ENCODE measurements at places on chromosomes 16 and 17.
A peak's percentile ranks its signal among the peaks of the same experiment; 100 is the strongest.

DNA sequence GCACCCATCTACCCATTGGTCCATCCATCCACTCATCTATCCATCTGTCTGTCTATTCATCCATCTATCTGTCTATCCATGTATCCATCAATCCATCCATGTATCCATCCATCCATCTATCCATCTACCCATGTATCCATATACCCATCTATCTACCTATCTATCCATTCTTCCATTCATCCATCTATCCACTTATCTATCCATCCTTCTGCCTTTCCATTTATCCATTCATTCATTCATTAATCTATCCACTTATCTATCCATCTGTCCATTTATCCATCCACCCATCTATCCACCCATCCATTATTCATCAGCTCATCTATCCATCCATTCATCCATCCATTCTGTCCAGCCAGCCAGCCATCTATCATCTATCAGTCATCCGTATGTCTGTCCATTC, 21.5 kb downstream of the TRIM25 start:
- DNase-seq: no peak

DNA sequence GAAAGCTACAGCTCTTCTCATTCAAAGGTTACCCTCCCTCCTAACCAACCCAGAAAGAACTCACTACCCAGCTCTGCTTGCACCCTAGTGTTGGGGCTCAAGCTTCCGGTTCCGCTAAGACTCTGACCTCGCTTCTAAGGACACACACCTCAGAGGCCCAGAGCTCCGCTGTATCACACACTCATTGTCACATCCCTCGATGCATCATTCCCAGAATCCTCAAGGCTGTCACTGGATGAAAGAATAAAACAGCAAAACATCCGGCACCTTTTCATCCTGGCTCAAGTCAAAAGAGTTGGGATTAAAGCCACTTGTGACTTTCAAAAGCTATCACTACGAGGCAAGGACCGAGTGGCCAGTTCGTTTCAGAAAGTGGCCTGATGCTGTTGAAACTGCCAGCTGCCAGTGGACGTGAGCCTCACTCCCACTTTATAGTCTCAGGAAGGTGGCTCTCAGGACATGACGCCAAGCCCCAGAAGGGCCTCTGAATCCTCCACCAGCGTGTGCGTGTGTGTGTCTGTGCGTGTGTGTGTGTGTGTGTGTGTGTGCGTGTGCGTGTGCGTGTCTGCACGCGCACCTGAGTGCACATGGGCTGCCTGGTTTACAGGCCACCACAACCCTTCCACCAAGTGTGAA, 29.0 kb downstream of the ZFHX3 start:
- no peak for DNase-seq

- DNase-seq: no peak
These were observed 74.0 kb upstream of the HLF start for GRCh38 chr17:55190748-55191147.

DNA sequence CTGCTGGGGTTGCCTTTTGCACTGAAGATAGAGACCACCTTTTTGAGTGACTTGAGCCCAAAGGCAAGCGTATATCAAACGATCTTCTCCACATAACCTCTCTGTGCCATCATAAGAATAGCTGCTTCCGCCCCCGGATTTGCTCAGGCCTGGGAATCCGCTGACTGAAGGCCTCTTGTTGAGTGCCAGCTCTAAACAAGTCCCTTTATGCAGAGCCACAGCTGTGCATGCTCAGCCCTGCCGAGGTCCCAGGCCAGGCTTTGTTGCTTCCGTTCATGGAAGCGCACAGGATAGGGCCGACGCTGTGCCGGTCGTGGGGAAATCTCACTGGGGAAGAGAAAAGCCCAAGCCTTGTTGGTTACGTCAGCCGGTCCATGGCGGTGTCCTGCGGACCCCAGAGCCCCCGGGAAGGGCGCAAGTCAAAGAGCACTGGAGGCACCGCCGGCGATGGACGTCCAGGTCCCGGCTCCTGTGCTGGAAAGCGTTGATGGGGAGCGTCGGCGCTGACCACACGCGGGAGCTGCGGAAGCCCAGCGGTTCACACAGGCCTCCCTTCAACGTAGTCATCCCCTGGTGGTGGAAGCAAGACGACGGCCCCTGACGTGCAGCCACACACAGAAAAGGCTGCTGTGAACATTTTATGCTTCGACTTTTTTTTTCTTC, 23.5 kb upstream of the RPL13 start:
- no peak for DNase-seq

GRCh38 chr16:85628645-85629044, 15.5 kb downstream of the GSE1 start:
- DNase-seq: no peak

DNA sequence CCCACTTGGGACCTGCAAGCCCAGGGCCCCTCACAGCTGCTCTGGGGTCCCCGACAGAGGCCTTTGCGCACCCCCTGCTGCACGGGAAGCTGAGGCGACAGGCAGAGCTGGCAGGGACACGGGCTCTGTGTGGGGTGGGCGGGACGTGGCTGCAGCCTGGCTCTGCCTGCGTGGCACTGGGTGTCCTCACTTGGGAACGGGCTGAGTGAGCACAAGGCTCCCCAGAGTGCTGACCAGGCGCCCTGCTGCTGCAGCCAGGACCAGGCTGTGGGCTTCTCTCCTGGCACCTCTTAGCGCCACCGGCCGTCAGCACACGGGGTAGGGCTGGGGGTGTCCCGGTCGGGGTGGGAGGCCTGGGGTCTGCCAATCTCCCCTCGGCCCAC, 6.6 kb downstream of the C1QTNF8 start:
- no peak for DNase-seq

DNA sequence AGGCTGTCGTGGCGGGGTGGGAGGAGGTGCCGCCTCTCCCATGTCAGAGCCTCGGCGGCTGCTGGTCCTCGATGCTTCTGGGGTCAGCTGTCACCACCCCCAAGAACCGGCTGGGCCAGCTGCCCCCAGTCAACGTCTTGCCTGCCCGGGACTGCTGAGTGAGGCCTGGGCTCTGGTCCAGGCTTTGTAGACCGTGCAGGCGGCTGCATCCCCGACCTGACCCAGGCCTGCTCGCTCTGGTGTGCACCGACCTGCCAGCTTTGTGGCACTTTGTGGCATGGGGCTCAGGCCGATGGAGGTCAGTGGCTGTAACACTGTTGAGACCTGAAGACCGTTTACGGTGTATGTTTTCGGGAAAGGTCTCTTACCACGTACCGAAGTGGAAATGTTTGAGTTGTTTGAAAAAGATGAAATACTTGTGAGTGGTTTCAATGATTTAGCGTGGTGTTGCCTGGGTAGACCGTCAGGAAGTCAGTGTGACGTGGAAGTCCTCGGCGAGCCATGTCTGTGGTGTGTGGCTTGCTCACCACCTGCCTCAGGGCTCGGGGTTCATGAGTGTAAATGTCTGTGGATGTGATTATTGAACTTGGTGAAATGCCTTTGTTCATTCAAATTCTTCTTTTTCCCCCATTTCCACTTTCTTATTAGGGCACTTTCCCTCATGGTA, 53.2 kb upstream of the ZNF750 start:
- no peak for DNase-seq

DNA sequence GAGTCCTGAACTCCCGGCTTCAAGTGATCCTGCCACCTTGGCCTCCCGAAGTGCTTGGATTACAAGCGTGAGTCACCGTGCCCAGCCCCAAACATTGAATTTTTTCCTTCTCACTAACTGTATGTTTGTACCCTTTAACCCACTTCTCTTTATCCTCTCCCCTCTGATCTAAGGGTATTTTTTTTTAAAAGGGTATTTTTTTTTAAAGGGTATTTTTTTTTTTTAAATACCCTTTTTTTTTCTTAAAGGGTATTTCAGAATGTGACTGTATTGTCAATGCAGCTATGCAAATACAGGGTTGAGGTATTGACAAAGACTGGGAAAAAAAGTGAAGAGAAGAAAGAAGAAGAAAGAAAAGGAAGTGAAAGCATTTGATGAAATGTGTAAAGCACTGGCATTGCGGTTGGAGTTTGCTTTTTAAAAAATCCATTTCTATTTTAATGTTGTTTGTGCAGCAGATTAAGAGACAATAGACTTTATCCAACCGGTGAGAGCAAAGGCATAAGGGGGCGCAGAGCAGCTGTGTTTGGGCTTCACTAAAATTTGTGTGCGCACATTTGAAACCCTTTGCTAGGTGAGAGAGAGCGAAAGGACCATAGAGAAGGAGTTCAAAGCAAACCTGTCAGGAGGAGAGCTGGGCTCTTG, 42.4 kb downstream of the SYT17 start:
- peak; percentile 55 for DNase-seq
